ENCODE measurements at places on chromosomes 2 and 18. TPM values are rescaled to one million over a fixed set of nuclear protein-coding genes. Genes with fewer than 3 reads are reported as not detected.

- DNase-seq = no peak
Observed at GRCh38 chr2:29455200-29455860, 340.1 kb downstream of the CLIP4 start.

DNA sequence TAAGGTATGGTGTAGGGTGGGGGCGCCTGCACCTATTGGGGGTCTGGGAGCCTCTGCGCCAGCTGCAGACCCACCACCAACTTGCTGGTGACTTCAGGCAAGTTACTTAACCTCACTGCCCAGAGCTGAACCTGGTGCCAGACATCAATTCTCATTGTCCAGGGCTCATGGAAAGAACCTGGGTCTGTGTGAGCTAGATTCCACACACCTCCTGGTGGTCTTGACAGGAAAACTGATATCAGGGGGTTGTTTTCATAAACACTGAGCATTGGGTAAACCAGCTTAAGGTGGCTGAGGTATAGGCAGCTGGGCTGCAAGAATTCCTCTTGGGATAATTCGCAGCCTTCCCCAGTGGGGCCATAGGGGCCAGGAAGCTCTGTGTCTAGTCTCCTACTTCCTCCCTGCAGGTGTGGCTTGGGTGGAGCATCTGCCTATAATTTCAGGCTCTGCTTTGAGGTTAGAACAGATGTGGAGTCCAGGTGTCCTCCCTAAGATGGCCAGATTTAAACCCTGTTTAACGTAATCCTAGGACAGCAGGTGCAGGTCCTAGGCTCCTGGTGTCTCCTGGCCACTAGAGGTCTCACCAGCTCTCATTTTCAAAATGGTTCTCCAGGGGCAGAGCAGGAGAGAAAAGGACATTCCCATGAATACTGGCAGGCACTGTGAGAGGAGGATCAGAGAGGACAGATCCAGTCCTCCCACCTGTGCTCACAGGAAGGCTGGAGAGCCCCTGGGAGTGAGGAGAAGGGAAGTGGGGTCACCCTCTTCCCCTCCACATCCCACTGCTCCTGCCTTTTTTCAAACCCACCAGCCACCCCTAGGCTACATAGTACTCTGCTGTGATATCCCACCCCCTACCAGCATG is 100.4 kb upstream of the SMAD2 start:
- DNase-seq = peak; percentile 63

DNA sequence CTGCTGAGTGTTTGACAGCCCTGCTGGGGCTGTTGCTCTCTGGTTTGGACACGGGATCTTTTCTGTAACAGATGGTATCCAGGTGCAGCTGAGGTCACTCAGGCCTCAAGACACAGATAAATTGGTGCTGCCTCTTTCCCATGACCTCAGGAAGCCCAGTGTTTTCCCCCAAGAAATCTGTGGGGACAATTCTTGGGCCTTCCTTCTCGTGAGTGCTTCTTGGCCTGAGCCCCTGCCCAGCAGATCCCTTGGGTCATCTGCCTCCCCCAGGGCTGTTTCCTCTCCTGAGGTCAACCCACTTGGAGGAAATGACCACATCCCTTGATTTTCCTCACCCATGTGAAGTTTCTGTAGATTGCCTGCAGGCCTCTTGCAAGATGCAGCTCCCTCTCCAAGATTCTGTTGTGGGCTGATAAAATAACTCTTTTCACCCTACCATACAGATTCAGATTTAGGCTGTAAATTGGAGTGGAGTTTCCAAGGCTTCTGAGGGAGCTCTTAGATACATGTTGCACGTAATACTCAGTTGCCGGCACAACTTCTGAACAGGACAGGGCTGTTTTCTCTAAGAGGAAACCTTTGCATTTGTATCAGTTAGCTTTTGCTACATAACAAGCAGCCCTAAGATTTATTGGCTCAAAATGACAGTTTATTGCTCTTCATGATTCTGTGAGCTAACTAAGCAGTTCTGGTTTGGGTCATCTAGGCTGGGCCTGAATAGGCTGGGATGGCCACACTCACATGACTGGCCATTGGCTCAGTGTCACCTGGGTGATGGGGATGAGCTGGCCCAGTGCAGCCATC is 13.1 kb downstream of the ZAP70 start:
- DNase-seq = peak; percentile 4

GRCh38 chr2:219627103-219628100 is at the start of gene SLC4A3:
Gene SLC4A3 (plus strand): TSS chr2:219627630. CDS start chr2:219627993, 363 bp downstream.
- DNase-seq = peak; percentile 36

GRCh38 chr2:96146881-96147592 is 1.8 kb upstream of the DUSP2 start:
- no peak for DNase-seq

DNA sequence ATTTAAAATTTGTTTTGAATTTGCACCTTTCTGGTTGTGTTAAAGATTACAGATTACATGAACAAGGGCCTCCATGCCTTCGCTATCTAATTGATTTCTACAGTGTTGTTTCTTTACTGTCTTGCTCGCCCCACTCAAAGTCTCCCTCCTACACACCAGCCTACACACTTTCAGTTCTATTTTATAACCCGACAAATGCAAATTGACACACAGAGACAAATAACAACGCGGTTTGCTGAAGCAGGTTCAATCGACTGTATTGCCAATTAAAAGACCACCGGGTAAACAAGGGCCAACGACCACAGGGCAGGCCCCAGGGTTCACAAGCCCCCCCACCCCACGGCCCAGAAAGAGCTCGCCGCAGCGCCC is 869 bp downstream of the STARD7 start:
- no peak for DNase-seq

GRCh38 chr2:145315053-145315452 is 795.1 kb upstream of the ZEB2 start:
- DNase-seq = no peak

DNA sequence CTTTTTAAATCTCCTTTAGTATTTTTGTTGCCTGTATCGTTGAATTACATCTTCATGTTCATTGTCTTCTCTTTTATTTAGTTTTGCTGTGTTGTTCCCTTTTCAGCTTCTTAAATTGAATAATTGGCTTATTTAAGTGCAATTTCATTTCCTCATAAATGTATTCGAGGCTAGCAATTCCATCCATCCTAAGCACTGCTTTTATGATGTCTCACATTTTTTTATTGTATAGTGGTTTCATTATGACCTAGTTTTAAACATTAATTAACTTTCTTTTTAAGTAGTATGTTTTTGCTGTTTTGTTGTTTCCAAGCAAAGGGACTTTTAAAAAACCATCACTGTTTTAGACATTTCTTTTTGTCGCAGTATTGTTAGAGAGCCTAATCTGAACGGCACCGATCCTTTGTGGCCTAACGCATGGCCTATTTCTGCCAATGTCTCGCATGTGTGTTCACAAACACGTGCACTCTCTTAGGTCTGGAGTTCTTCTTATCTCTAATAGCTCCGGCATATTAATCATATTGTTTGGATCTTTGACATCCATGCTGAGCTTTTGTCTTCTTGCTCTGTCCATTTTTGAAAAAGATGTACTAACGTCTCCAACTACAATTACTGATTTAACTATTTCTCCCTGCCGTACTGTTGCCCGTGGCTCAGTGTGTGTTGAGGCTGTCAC is 59.6 kb upstream of the ZNF516 start:
- no peak for DNase-seq

- DNase-seq = no peak
Observed at GRCh38 chr2:16014041-16014787, 73.9 kb downstream of the MYCN start.

DNA sequence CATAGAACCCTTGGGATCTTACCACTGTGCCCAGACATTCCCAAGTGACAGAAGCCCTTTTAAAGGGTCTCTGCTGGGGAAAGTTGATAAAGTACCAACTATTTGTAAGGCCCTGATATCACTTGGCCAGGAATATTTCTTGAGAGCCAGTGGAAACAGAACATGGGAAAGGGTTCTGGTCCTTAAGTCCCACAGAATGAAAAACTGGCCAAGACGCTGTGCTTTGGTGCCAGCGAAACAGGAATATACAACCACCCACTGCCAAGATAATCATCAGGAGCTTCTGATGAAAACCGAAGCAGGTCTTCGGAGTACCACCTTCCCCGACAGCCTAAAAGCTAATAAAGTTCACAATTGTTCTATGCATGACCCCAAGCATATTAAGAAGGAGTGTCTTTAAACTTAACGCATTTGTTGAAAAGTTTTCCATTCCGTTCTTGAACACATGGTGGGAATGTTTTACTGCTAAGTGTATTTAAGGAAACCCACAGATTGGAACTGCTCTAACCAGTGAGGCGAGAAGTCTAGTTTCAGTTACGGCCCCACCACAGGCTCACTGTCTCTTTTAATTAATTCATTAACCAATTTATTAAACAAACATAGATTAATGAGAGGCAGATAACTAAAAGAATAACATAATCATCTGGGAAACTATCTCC is 152.6 kb downstream of the ANKRD44 start:
- no peak for DNase-seq

Gene QPCT
- polyA plus RNA-seq = 5.4 TPM

Gene GPR75
- polyA plus RNA-seq = 1.4 TPM

Gene ARHGAP15
- 0.07 TPM for polyA plus RNA-seq

Measured in fibroblast of lung (primary cell).